Body of pancreas (tissue), 4 donors: ENCODE measurements at places on chromosomes 7 and 10.

- no peaks in the 10 kb centered on the region for H3K36me3 ChIP-seq
- H3K27me3 ChIP-seq: no peaks in the 10 kb centered on the region
These were observed 5.3 kb downstream of the ZNF488 start for GRCh38 chr10:47378606-47379444.

- no peak overlapping the region for H3K4me3 ChIP-seq
- H3K36me3 ChIP-seq: no peaks in the 10 kb centered on the region
- H3K27ac ChIP-seq: no peak overlapping the region
- DNase-seq: no peak
- H3K4me1 ChIP-seq: no peaks in the 10 kb centered on the region
These were observed 73.7 kb upstream of the TMEM229A start for GRCh38 chr7:124106575-124106974.

DNA sequence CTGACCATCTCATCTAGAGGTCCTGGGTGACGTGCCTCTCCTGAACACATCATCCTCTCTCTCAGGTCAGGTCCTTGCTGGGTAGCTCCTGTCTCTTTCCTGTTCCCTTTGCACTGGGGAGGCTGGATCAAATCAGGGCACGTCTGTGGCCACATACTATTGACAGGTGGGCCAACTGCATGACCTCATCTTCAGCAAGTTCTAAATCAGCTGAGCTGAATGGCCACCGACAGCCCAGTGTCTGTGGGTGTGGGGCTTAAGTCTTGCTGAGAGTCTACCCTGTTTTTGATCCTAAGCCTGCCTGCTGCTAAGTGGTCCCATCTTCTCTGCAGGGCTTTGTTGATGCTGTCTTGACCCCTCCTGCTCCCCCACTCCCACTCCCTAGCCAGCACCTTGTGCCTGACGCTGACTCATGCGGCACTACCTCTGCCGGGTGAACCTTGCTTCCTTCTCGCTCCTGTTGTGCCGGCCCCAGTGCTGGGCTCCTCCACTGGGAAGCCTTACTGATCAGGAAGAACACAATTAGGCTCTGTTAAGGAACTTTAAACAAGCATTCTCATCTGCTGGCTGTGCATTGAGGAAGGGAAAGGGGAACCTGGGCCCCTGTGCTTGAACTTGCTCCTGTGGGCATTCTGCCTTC lies 440.4 kb downstream of the PLXNA4 start:
- no peak for DNase-seq
- H3K4me3 ChIP-seq: no peak overlapping the region
- no peaks in the 10 kb centered on the region for H3K36me3 ChIP-seq
- no peaks in the 10 kb centered on the region for H3K4me1 ChIP-seq
- H3K27me3 ChIP-seq: no peaks in the 10 kb centered on the region

GRCh38 chr7:41219276-41219675 lies 483.6 kb downstream of the INHBA start:
- H3K4me1 ChIP-seq: no peaks in the 10 kb centered on the region
- no peak overlapping the region for H3K4me3 ChIP-seq
- no peak for DNase-seq
- H3K27ac ChIP-seq: no peak overlapping the region
- H3K27me3 ChIP-seq: no peaks in the 10 kb centered on the region

DNA sequence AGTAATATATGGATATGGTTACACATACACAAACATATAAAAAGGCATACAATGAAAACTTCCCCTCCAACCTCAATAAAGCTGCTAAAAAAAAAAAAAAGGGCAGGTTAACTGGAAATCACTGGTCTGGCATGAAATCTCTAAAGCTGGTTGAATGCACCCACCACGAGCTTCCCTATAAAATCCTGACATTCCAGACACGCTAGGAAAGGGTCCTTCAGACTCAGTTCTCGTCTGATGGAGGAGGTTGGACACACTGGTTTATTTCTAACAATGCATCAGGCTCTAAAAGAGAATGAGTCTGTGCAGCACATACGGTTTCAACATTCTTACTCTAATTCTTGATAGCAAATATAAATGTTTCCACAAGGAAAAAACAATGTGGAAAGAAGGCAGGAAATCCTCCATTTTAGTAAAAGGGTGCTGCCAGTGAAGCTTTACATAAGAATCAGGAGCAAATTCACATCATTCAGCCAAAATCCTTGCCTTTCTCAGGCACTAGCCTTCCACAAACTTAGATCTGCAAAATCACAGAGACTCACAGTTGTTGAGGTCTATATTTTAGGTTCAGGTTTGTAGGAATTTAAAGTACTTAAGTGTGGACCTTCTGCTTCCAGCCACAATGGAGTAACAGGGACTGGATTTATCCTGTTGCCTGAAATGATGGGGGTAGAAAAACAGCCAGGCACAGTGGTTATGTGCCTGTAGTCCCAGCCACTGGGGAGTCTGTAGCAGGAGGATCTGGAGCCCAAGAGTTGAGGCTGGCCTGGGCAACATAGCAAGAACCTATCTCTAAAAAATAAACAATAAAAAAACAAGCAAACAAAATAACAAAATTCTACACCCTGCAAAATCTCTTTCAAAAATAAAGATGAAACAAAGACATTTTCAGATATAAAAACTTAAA lies 73.5 kb downstream of the CYTH3 start:
- no peaks in the 10 kb centered on the region for H3K36me3 ChIP-seq
- no peak overlapping the region for H3K4me3 ChIP-seq
- DNase-seq: no peak
- H3K4me1 ChIP-seq: no peaks in the 10 kb centered on the region

- no peak for DNase-seq
- H3K27me3 ChIP-seq: no peaks in the 10 kb centered on the region
- H3K4me1 ChIP-seq: no peaks in the 10 kb centered on the region
- H3K36me3 ChIP-seq: no peaks in the 10 kb centered on the region
These were observed 351.3 kb upstream of the BMPER start for GRCh38 chr7:33554046-33554445.

GRCh38 chr10:124589491-124590041 lies 127.9 kb downstream of the LHPP start:
- no peak overlapping the region for H3K4me3 ChIP-seq
- no peaks in the 10 kb centered on the region for H3K27me3 ChIP-seq
- H3K4me1 ChIP-seq: peaks cover 22% of the 10 kb centered on the region
- peak; percentile 74 for DNase-seq
- H3K36me3 ChIP-seq: no peaks in the 10 kb centered on the region

DNA sequence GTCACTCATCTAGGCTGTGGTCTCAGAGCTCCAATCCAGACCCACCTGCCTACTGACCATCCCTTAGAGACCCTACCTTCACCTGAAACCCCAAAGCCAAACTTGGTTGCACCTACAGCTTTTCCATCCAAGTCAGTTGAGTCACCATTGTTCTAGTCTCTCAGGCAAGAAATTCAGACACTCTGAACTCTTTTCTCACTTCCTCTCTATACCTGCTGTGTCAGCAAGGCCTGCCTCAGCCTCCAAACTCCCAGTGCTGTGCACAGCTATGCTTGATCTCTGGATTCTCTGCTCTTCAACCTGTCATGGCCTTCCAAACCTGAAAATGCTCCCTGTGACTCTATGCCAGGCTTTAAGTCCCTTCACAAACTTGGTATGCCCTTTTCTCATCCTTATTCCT lies 47.4 kb upstream of the MTURN start:
- H3K27ac ChIP-seq: no peak overlapping the region
- H3K4me3 ChIP-seq: no peak overlapping the region
- no peaks in the 10 kb centered on the region for H3K4me1 ChIP-seq
